Glutamatergic neuron (in vitro differentiated cells): ENCODE measurements at places on chromosomes 11 and 22.

DNA sequence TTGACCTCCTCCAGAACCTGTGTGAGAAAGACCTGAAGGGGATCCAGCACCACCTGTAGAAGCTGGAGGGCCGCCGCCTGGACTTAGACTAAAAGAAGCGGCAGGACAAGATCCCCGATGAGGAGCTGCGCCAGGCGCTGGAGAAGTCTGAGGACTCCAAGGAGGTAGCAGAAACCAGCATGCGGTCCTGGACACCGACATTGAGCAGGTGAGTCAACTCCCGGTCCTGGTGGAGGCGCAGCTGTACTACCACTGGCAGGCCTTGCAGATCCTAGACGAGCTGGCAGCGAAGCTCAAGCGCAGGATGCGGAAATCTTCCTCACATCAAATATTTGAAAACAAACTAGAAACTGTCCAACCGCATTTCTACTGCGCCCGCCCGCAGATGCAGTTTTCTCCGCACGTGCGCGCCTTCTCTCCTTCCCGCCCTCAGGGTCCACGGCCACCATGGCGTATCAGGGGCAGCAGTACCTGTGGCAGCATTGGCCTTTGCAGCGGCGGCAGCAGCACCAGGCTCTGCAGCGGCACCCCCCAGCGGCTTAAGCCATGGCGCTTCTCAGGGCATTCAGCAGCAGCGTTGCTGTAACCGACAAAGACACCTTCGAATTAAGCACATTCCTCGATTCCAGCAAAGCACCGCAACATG lies 10.2 kb downstream of the CLDN25 start:
- no peak for DNase-seq

- no peak for DNase-seq
Observed at GRCh38 chr22:17779286-17780115, 5.2 kb upstream of the BID start.

- DNase-seq = no peak
Observed at GRCh38 chr11:60985991-60986915, 14.8 kb downstream of the CD6 start.

DNA sequence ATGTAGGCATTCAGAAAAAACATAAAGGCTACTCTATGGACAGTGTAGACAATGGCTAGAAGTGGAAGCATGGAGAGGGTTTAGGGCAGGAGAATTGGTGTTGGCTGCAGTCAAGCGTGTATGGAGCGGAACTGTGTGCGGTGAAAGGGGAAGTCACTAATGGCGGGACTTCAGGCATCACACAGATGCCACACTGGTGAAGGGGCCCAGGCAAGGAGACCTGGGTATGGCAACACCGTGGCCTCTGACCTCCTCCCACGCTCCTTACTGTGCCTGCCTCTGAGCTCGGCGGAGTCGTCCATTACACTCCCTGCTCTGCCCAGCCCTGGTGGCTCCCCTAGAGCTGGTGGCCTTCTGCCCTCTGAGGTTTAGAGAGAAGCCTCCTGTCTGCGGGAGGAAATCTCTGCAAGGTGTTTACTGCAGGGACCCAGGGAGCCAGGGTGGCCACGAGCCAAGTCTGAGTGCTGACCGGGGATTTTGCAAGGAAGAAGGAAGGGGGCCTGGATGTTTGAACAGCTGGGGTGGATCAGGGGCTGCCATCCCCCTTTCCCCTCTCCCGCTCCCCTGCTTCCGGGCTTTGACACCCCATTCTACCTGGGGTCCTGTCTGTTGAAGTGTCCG lies 75.1 kb upstream of the TSPAN18 start:
- no peak for DNase-seq

DNA sequence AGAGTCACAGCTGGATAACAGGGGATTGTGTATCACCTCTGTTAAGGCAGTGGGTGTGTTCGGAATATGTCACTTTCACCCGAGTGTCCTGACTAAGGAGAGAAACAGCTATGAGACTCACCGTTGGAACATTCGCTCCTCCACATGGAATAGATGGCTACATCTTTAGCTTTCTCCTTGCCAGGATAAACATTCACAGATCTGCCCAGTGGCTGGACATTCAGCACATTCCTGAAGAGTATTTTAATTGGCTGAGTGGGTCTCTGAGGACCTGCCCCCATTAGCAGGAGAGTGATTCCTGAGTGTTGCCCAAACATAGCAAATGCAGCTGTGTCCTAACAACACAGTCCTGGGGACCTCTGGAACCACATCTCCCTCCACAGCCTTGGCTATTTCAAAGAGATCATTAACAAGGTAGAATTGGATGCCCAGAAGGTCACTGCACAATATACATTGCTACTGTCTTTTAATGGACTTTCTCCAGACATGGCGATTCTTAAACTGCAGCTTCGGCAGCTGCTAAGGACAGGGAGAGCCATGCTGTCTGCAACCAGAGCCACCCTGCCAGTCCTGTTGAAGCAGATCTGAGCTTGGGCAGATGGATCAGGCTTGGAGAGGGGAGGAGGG lies 435.0 kb upstream of the CADM1 start:
- DNase-seq = no peak
